GM12878 (cell line): ENCODE measurements at places on chromosomes 5 and 9. TPM values are rescaled to one million over a fixed set of nuclear protein-coding genes. Genes with fewer than 3 reads are reported as not detected.

- DNase-seq = no peak
Measured at GRCh38 chr5:172797771-172798191, 26.8 kb upstream of the DUSP1 start.

DNA sequence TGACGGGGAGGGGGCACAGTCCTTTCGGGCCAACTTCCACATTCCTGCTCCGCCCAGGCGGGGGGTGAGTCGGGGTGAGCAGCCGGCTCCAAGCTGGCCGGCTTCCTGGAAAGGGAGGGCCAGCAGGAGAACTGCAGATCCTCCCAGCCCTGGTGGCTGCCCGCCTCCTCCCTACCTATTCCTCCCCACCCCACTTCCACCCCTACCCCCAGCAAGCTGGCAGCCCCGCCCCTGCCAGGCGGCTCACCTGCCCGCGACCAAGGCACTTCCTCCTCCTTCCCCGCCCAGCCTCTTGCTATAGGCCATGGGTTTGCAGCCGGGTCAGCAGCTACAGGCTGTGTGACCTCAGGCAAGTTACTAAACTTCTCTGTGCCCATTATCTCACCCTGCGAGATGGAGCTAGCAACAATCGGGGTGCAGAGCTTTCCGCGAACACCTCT, 5.6 kb upstream of the IRF1 start:
- peak; percentile 72 for DNase-seq

DNA sequence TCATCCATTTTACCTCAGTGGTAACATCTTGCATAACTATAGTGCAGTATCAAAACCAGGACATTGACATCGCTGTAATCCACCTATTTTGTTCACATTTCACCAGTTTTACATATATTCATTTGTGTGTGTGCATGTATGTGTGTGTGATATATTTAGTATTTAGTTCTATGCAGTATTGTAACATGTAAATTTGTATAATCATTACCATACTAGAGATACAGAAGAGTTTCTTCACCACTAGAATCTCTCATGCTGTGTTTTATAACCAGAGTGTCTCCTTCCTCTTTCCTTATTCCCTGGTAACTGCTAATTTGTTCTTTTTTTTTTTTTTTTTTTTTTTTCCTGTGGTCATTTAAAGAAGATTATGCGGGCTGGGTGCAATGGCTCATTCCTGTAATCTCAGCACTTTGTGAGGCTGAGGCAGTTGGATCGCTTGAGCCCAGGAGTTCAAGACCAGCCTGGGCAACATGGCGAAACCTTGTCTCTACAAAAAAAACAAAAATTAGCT, 11.0 kb downstream of the RASA1 start:
- no peak for DNase-seq

GRCh38 chr9:136921307-136921706, 23.2 kb downstream of the FBXW5 start:
- DNase-seq = no peak

DNA sequence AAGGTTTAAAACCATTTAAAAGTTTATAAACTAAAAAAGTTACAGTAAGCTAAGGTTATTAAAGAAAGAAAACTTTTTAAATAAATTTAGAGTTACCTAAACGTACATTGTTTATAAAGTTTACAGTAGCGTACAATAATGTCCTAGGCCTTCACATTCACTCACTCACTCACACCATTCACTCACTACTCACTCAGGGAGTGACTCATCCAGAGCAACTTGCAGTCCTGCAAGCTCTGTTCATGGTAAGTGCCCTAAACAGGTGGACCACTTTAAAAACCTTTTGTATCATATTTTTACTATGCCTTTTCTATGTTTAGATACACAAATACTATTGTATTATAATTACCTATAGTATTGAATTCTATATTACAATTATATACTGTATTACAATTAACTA, 190.8 kb upstream of the RASA1 start:
- DNase-seq = no peak

The PCDHGA10 gene
- 1.8 and 1.9 TPM in 2 replicates for total RNA-seq

The WDR5 gene
- total RNA-seq = 43.7 and 43.9 TPM in 2 replicates

The CDKN2B-AS1 gene
- 0.98 and 1.3 TPM in 2 replicates for total RNA-seq

The IL7R gene
- 1.3 and 1.5 TPM in 2 replicates for total RNA-seq

The FCN2 gene
- not detected in 2 replicates for total RNA-seq

The ENTPD2 gene
- 1.4 and 2.0 TPM in 2 replicates for total RNA-seq
